NCI-H524 treated with DMSO at 0.1 percent for 48 hours (cell line): ENCODE measurements at places on chromosomes 7 and 10.

DNA sequence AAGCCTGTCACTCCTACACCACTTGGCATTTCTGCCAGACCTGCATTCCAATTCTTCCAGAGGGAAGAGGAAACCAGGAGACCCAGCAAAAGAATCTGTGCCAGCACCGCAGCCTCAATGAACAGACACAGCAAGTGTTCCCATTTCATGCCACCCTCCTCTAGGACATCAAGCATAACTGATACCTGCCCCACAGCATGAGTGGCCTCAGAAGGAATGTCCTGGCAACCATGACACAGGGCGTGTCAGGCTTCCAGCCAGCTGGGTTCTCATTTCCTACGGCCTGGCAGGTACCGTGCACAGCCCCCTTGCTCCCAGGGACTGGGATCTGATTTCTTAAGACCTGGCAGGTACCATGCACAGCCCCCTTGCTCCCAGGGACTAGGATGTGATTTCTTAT is 7.8 kb downstream of the MAD1L1 start:
- DNase-seq: no peak

DNA sequence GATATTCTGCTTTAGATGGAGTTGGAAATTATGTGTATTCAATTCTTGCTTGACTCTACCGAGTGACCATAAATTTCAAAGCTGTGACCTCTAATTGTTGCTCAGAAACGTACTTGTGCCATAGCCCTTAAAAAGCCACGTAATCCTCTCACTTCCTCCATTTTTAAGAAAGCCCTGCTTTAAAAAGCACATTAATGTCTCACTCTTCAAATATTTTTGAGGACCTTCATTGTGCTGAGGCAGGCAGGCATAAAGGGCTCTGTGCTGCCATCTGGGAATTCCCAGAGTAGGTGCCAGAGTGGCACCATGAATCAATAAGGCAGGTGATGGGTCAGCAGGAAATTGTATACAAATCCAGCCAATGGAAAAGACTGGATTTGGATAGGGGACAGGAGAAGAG is 97.7 kb upstream of the FAM204A start:
- no peak for DNase-seq

DNA sequence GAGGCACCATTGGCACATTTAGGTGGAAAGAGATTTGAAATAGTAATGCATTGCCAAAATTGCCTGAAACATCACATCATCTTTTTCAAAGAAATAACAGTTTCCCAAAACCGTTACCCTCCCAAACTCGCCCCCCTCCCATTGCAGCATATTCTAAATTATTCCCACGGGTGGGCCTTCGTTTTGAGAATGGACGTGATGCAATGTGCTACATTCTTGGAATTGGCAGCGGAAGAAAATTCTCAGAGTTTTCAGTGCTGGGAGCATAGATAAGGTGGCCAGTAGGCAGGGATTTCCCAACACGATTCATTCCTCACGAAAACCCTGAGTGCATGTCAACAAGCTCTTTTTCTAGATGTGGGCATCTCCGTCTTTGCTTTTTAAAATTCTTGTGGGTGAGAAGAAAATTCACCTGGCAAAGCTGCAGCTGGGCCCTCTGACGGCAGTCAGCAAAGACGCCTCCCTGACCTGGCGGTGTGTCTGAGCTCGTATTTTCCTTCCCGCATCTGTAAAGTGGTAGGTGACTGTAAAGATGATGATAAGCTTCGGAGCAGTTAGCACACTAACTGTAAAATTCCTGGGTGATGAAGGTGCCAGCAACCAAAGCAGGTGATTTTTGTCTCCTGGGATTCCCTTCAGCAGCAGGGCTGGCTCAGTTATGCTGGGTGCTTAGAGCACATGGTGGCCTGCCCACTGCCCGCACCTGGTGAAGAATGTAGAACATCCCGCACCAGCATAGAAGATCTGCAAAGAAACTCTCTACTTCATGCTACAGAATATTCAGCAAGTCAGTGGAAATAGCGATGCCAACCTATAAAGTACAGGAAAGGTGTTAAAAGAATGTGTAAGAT is 141.9 kb upstream of the KLF6 start:
- no peak for DNase-seq

GRCh38 chr7:40826411-40827221 is 691.8 kb downstream of the SUGCT start:
- no peak for DNase-seq

DNA sequence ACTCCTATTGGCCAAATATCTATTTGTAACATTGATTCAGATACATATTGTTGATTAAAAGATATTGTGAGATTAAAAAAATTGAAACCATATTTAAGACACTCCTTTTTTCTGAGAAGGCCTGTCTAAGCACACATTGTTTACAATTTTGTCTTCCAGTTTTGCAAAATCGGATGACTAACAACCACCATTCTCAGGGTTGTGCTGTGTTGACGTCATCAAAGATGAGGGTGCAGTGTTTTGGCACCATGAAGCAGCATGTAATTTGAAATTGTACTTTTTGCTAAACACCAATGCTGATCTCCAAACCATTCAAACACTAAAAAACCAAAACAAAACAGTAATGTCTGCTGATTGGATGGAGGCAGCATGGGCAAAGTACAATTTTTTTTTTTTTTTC is 7.4 kb downstream of the CREB5 start:
- DNase-seq: no peak

- DNase-seq: no peak
Observed at GRCh38 chr7:136016649-136017395, 39.7 kb upstream of the MTPN start.

GRCh38 chr10:13722747-13723653 is 136.2 kb downstream of the PRPF18 start:
- no peak for DNase-seq

- DNase-seq: no peak
Observed at GRCh38 chr7:46537191-46537905, 616.3 kb upstream of the IGFBP3 start.

DNA sequence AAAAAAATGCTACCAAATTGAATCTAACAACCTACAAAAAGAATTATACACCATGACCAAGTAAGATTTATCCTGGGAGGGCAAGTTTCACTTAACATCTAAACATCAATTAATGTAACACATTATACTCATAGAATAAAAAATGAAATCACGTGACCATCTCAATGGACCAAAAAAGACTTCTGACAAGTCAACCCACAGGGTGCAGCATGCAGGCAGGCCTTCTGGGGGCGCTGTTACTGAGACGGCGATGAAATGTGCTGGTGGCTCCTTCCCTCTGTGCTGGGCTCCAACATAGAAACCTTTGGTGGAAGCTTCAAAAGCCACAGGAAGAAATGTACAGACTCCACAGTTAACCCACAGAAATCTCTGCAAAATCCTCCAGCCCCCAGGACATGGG is 103.1 kb downstream of the INHBA start:
- no peak for DNase-seq

- DNase-seq: no peak
Observed at GRCh38 chr10:7070950-7071349, 339.9 kb downstream of the SFMBT2 start.

- DNase-seq: no peak
Observed at GRCh38 chr10:129381741-129382140, 85.3 kb upstream of the MGMT start.

DNA sequence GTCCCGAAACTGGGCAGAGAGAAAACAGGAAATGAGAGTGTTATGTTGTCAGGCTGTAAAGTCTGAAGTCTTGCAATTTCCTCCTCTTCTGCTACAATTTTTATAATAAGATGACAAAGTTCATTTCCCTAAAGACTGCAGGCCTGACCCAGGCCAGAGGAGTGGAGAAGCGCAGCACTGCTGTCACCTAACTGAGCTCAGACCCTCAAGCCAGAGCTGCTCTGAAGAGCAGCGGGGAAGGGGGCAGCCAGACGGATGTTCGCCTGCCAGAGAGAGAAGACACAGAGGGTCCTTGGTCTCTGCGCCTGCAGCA is 12.6 kb upstream of the AOAH start:
- DNase-seq: no peak

GRCh38 chr7:84025332-84025927 is 169.2 kb downstream of the SEMA3A start:
- no peak for DNase-seq

- no peak for DNase-seq
Observed at GRCh38 chr7:110564246-110564645, 526.7 kb upstream of the LRRN3 start.
